Activated CD4-positive, alpha-beta T cell treated with anti-CD3 and anti-CD28 coated beads for 1 hour (primary cell): ENCODE measurements at places on chromosomes 12 and 14.

DNA sequence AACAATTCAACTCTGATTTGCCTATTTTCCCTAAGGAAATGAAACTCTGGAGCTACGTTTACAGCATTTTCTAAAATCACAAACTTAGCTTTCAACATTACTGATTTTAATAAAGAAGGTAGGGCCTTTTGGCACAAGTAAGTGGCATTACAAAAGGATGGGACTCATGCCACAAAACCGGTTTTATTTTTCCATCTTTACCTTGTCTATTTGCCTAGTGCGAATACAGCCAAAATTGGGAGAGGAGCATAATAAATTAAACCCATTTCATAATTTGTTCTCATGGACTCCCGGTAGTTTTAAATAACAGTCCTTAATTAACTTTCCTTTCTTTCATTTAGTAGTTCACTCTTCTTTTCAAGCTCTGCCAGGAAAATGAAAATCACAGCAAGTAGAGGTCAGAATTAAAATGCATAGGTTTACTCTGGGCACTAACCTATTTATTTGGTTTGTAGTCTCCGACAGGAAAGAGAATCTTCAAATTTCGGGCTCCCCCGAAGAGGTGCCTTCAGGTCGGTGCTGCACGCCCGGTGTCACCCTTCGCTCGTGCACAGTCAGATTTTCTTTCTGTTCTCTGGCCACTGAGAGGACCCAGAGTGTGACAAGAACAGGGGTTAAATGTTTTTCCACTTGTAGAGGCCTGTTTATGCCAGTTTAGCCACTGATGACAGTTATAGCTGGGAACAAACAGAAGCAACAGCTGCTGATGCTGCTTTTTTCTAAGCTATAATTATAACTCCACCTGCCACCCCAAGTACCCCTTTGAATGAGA, at the start of gene BEST3:
BEST3 (minus strand) TSS at position 535 of the 772 bp plus-strand sequence. CDS start 1,505 bp downstream, outside the sequence.
- DNase-seq: no peak

DNA sequence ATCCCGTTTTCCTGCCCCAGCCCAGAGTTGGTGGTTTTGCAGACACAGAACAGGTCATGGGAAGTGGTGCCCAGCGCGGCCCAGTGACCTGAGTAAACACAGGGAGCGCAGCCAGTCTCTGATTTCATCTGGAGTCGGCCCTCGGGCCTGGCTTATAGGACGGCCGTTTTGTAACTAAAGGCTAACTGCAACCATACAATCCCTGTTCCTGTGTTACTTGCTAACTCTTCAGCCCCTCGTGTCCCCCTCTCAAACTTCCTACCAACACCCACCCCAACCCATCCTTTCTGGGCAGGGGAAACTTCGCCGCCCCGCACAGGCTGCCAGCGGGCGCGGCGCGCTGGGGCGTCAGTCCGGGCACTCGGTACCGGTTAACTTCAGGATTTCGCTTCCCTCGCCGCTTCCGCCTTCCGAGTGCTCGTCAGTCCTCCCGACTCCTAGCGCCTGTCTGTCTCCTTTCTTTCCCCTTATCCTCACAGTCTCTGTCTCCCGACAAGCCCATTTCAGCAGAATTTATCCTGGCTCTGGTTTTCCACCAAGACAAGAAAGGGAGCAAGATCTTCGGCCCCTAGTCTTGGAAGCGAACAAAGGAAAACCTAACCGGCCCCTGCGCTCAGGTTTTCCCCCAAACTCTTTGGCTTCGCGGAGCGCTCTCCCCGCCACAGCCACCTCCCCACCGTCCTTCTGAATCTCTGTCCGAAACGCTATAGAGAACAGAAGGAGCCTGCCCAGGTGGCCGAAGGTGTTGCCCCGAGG, 2.0 kb downstream of the SIX1 start:
- no peak for DNase-seq

DNA sequence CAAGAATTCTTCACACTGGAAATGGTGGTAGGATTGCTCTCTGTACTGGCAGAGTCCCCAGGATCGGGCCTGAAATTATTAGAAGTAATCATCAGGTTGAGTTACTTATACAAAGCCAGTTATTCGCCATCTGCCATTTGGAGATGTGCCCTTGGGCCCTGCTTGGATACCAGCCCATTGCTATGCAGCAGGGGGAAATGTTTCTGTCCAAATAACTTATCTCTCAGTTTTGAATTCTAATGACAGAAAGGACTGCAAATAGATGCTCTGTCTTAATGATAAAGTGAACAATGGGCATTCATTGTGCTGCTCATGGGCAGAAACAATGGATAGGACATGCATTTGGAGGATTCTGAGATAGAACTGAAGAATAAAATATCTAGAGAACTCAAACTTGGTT, 139.1 kb upstream of the PELI2 start:
- no peak for DNase-seq

DNA sequence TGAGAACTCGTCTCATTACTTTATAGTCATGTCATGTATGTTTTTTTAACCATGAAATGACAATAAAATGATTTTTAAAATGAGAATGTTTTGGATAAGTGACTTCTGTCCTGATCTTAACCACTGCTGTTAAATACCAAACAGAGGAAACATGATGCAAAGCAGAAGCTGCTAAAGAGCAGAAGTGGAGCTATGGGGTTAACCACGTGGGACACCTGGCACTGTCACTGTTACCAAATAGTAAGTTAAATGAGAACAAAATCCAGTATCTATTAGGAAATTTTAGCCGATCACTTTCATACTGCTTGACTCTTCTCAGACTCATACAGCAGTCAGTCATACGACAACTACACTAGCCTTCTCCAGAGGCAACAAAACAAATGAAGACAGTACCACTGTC, 82.4 kb downstream of the SCAF11 start:
- DNase-seq: no peak

GRCh38 chr14:43503508-43503907, 1003.6 kb downstream of the FSCB start:
- DNase-seq: no peak

DNA sequence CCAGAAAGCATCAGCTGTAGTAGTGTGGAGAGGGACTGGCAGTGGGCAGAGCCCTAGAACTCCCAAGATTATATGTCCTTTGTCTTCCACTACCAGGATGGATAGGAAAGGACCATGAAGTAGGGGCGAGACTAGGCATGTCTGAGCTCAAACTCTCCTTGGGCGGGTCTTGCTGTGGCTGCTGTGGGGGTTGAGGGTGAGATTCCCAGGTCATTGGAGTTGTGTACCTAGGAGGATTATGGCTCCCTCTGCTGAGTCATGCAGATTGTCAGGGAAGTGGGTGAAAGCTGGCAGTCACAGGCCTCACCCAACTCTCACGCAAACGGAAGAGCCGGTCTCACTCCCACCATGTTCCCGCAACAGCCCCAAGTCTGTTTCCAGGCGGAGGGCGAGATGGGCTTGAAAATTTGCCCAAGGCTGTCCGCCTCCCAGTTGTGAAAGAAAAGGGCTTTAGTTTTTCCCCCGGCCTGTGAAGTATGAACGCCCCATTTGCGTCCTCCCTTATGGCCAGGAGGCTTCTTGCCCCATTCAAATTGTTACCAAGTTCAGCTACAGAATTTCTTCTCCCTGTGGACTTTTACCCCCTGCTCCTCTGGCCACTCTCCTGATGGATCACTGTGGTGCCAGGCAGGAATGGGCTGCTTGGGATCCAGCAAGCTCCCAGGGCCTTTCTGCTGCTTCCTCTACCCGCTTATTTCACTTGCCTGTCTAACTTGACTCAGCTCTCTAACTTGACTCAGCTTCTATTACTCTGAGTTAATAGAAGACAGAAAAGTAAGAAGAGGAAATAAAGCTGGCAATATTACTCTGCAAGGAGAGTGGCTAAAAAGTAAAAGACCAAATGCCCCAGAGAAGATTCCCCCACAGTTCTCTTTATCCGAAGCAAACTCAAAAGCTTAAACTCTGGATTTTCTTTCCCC, 159.3 kb downstream of the SLC2A13 start:
- no peak for DNase-seq

GRCh38 chr12:126193190-126193589, 1128.0 kb downstream of the AACS start:
- DNase-seq: no peak

GRCh38 chr12:26204612-26205289, 9.4 kb downstream of the SSPN start:
- no peak for DNase-seq

GRCh38 chr12:14931359-14931758, 7.0 kb downstream of the ERP27 start:
- no peak for DNase-seq

DNA sequence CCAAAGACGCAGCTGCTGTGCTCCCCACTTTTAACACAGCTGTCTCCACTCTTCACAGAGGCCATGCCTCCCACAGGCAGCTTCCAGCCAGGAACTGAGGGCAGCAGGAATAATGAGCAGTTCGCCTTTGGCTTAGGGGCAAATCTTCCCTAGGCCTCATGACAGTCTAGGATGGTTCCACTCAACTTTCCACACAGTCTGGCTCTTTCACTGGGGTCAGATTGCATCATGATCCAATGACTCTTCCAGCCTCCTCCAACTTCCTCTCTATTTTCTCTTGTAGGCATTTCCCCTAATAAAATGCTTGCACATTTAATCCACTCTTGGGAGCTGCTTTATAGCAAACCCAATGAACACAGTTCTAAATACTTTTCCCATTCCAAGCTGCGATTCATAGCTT, 271.6 kb upstream of the ATP2B1 start:
- no peak for DNase-seq

GRCh38 chr14:27370775-27371174, 772.9 kb upstream of the NOVA1 start:
- no peak for DNase-seq

DNA sequence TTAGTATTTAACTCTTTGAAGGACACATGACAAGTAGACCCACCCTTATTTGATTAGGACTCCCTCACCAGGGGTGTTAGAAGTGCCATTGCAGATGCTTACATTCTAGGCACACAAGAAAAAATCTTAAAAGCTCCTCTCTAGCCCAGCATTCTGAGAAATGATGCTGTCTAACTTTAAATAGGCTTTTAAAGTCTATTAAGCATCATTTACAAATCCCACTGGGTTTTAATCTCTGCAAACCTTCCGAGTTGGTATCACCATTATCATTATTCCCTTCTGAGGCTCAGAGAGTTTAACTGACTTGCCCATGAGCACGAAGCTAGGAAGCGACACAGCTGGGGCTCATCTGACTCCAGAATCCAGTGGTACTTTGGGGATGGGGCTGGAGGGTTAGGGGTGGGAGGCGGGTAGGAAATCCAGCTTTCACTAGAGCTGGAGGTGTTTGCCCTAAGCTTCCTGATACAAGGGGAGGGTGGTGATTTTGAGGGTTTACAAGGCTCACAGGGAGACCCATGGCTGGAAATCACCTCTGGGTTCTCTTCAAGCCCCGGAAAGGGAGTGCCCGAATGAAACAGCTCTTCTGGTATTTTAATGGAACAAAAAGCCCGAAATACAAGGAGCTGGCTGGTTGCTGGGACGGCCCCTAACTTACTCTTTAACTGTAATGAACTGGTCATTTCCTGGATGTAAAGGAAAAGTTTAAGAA, 109.2 kb upstream of the FUT8 start:
- DNase-seq: no peak

DNA sequence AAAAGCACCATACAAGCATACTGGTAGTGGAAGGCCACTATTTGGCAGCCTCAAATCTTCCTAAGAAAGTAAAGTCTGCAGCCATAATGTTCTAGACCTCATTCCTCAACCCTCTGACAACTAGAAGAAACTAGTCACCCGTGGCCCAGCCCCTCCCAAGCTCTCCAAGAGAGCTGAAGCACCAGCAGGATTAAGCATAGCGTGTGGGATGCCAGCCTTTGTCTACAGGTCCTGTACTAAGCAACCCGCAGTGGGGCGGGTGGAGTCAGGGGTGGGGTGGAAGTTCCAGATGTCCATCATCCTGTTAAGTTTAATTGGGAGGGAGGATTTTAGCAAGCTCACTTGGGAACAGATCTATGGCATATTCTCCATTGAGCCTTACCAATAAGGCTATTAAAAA, 14.2 kb downstream of the SLC11A2 start:
- DNase-seq: no peak

DNA sequence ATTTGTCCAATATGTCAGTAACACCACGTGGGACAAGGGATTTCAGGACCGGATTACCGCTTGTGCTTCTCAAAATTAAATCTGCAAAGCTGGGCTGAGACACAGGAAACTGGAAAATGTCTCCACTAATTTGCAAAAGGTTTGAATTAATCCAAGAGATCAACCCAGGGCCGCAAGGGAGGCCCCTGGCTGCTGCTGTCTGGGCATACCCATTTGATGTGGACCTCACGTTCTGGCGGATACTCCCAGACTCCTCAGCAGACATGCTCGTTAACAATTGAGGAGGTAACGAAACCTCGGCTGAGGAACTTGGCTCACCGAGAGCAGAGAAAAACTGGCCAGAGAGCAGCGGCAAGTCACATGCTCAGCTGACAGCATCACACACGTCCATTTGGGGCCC, 180.6 kb downstream of the SLC15A4 start:
- DNase-seq: no peak

DNA sequence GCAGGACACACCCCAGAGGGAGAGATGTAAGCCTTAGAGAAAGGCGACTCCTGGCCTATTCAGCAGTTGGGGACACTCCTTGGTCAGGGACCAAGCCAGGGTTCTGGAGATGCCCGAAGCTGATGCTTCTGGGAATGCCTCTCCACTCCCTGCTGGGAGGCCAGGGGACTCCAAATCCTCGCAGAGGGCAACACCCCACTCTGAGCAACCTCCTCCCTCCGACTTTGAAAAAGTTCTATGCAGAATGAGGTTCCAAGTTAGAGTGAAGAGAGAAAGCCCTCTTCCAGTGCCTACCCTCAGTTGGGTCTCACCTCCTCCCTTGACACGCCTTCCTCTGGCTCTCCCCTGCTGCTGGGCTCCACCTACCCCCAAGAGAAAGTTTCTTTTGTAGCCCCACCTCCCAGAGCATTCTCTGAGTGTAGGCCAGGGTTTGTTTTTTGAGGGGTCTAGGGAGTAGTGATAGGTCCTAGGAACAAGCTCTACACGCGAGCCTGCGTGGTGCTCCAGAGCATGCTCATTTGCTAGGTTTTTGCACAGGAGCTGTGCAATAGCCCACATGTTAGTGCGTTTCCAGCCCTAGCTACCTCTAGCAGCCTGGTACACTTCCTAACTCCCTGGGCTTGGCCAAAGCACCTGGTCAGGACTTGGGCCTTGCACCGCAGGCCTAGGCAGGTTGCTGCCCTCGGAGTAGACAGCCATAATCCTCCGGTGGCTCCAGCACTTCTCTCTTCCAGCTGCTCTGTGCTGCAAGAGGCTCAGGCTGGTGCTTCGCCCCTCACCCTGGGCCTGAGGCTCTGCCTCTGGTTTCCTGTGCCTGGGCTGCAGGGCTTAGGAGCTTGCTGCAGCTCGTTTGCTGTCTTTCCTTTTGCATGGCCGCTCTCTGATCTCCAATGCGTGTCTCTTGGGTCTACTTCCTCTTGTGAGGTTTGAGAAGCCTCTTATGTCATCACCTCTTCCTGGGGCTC, 590 bp upstream of the CEBPE start:
- no peak for DNase-seq

DNA sequence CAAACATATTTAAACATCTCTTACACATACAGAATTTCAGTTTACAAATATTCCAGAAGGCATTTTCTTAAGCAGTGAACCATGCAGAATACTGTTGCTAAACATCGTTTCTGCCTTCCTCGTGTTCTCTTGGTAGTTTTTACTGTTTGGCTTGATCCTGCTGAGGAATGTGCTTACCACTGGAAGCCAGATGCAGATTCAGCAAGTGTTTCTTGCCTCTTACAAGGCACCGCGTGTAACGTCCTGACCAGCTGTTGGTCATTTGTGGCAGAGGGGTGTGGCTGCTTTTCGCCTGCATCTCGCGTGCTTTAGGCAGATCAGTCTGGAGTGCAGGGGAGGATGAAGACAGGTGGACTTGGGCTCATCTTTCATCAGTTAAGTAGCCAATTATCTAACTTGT, 12.4 kb downstream of the EIF2B1 start:
- DNase-seq: no peak

GRCh38 chr12:48235796-48236333, 32.8 kb upstream of the OR10AD1 start:
- DNase-seq: no peak

- DNase-seq: no peak
Measured at GRCh38 chr12:24921251-24922038, 27.5 kb downstream of the BCAT1 start.
